Stimulated activated CD4-positive, alpha-beta T cell treated with anti-CD3 and anti-CD28 coated beads, Interleukin-12 subunit alpha, Interleukin-12 subunit beta, amount 100 ng/mL, for 24 hours (primary cell): ENCODE measurements at places on chromosomes 11 and 22.

DNA sequence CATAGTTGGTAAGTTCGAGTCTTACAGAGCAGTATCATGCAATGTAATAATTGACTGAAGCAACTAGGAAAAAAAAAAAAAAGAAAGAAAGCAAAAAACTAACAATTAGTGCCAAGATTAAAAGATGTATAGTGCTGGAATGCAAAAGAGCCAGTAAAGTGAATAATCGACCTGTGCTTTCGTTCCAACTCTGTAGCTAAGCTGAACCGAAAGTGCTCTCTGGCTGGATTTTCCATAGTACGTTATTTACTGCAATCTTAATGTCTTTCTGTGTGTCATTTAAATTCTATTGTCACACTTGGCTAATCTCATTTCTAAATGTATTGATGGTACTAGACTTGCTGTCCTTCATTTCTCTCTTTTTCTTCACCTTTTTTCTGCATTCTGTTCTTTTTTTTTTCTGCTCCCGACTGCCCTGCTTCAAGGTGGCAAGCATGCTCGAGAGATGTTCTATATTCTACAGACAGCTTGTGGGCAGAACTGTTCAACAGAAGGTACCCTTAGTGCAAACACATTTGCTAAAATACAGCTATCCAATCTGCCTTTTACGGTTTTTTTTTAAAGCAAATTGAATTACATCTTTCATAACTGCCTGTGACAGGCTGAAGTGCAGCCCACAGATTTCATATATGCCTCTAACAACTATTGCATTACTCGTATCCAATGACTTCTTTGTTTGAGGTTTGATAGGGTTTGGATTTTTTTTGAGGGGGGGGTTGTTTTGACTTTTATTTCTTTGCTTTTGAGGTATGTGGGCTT is 204.2 kb upstream of the MTNR1B start:
- DNase-seq, result no peak

DNA sequence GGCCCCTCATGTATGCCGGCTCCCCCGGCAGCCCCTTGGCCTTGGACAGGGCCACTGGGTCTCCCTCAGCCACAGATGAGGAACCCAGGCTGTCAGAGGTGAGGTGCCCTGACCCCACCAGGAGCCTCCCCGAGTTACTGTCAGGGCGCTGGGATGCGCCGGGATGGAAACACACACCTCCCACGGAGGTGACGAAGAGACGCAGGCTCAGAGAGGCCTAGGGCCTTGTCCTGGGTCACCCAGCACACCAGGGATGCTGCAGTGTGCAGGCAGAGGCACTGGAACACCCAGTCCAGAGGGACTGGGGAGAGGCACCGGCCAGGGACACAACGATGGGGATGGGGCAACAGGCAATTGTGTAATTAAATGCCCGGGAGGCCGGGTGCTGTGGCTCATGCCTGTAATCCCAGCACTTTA is 81.2 kb upstream of the PRR5 start:
- no peak for DNase-seq

GRCh38 chr11:20374741-20375300 is 11.3 kb downstream of the HTATIP2 start:
- no peak for DNase-seq

GRCh38 chr11:85109141-85109540 is 518.0 kb downstream of the DLG2 start:
- DNase-seq, result no peak

GRCh38 chr11:69644962-69645675 is 4.2 kb downstream of the CCND1 start:
- no peak for DNase-seq

DNA sequence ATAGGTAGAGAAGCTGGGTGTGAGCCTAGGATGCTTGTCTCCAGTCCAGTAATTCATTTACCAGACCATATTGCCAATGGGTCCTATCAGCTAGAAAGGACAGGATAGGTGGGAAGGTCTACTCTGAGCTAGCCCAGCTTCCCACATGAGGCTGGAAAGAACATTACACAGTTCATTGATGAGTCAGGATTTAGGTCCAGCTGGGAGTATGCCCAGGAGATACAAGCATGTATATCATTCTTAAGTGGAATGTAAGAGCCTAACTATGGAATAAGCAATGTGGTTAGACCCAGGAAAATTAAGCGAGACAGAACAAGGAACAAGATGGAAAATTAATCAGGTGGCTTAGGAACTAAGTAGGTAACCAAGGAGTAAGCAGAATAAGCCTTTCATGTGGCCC is 59.0 kb upstream of the TBCEL start:
- DNase-seq, result no peak

DNA sequence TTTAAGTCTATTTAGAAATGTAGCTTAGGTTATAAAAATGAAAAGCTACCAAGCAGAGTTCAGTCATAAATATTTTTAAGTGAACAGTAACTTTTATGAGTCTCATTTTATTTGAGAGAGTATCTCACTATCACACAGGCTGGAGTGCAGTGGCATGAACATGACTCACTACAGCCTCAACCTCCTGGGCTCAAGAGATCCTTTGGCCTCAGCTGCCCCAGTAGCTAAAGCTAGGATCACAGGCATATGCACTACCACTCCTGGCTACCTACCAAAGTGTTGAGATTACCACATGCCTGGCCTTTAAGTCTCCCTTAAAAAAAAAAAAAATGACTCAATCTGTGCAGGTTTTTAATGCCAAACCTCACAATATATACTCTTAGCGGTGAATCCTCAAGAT is 34.7 kb upstream of the CLNS1A start:
- no peak for DNase-seq

- DNase-seq, result peak; percentile 69
Measured at GRCh38 chr11:44596525-44597276, 31.2 kb downstream of the CD82 start.

- no peak for DNase-seq
Measured at GRCh38 chr11:63680834-63681320, 423 bp upstream of the RTN3 start.

DNA sequence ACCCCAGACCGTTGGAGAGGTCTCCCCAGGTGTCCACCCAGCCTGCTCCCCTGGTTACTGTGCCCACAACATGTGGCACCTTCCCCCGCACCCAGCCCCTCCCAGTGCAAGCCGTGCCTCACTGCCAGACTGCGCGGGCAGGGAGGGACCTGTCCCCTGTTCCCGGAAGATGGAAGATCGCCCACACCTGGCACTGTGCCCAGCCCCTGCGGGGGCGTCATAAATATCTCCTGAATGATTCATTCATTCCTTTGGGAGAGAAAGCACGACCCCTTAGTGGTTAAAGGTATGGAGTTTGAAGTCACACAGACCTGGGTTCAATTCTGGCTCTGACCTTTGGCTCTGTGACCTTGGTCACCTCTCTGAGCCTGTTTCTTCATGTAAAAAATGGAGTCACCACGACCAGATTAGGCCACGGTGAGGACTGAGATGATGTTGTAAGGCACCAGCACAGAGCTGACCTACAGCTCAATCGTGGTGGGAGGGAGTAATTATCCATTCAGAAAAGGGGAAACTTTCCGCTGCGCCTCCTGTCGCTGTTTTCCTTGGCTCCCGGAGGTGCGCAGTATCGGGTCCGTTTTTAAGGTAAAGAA is 497 bp upstream of the SYT12 start:
- DNase-seq, result no peak

GRCh38 chr11:117220568-117220967 is 11.3 kb downstream of the PCSK7 start:
- DNase-seq, result no peak

GRCh38 chr11:6755303-6755952 is 16.3 kb downstream of the OR2AG2 start:
- no peak for DNase-seq

- DNase-seq, result no peak
Measured at GRCh38 chr22:37148742-37149665, 712 bp downstream of the IL2RB start.

DNA sequence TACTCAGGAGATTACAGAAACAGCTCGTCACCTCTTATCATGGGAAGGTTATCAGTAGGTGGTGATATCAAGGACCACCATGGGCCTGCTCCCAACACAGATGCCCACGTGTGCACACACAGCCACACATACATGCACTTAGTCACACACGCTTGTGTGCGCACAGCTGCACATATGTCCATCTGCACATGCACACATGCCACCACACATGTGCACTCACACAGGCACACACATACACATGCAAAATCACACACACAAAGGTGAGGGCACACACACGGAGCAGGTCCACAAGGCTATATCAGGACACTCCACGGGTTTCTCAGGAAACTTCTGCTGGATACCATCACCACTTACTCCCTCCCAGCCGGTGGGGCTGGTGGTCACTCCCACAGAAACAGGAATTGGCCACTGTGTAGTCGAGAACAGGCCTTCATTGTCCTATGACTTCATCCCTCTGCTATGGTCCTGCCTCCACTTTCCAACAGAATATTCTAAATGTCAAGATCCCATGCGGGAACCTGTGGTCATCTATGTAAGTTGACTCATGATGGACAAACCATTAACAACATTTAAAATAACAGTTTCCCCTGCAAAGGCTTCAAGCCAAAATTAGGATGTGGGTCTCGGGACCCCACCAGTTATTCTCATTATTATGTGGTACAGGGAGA is 2.2 kb downstream of the C11orf24 start:
- DNase-seq, result no peak

DNA sequence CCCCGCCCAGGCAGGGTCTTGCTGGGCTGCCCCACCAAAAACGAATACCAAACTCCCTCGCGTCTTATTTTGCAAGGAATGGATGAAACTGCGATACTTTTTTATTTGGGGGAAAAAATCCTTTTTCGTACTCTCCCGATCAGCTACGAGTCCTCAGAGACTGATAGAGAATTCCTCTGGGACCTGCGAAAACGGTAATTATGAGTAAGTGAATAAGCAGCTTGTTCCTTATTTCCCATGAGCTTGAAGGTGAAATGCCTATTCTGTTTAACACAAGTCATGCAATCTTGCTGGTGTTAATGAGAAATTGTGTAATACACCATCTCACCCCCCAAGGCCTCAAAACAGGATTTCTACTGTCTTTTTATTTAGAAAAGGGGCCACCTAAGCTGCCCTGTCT is 5.5 kb downstream of the GRK3 start:
- DNase-seq, result no peak

GRCh38 chr11:38884145-38884865 is 2286.3 kb upstream of the RAG2 start:
- DNase-seq, result no peak

- DNase-seq, result no peak
Measured at GRCh38 chr22:43325176-43325575, 18.0 kb downstream of the SCUBE1 start.

DNA sequence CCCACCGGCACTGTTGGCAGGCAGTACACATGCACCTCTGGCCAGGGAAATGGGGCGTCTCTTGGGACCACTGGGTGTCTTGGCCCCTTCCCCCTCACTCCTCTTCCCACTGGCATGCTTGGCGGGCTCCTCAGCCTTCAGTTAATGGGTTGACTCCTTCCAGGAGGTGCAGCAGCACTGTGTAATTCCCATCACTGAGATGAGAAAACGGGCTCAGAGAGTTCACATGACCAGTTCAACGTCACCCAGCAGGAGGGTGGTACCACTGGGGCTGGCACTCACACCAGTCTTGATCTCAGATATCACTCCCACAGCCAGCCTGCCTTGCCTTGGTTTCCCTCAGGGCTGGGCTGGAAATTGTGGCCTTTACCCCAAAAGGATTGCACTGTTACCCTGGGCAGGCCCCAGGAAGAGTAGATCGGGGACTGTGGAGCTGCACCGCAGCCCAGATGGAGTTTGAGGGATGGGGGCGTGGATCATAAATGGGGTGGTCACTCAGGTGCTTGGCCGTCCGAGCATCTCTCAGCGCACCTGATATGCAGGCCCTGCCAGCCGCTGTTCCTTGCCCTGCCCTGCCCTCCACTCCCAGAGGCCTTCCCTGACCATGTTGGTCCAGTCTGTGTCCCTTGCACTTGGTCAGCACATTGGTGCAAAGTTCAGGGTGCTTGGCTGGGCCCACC is 16.9 kb downstream of the CAPN5 start:
- no peak for DNase-seq

GRCh38 chr11:48683226-48683720 is 194.7 kb downstream of the OR4A47 start:
- no peak for DNase-seq

DNA sequence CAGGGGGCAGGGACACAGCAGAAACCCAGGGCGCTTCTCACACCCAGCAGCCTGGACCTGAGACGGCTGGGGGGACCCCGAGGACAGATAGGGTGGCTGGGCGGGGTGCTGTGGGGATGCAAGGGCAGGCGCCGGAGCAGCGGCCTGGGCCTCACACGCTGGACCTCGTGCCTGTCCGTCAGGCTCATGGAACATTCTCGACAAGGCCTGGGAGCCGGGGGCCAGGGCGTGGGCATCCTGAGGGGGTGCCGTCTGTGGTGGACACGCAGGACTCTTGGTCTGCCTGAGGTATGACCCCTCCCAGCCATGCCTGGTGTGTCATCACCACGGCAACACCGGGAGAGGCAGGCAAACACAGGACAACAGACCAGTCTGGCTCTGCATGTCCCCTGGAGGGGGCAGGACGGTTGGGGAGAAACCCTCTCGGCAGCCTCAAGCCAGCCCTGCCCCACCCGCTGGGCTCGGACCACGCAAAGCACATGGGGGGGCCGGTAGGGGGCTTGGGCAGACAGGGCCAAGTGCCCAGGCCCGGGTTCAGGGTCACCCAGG is 21.4 kb downstream of the MRPL23 start:
- no peak for DNase-seq

DNA sequence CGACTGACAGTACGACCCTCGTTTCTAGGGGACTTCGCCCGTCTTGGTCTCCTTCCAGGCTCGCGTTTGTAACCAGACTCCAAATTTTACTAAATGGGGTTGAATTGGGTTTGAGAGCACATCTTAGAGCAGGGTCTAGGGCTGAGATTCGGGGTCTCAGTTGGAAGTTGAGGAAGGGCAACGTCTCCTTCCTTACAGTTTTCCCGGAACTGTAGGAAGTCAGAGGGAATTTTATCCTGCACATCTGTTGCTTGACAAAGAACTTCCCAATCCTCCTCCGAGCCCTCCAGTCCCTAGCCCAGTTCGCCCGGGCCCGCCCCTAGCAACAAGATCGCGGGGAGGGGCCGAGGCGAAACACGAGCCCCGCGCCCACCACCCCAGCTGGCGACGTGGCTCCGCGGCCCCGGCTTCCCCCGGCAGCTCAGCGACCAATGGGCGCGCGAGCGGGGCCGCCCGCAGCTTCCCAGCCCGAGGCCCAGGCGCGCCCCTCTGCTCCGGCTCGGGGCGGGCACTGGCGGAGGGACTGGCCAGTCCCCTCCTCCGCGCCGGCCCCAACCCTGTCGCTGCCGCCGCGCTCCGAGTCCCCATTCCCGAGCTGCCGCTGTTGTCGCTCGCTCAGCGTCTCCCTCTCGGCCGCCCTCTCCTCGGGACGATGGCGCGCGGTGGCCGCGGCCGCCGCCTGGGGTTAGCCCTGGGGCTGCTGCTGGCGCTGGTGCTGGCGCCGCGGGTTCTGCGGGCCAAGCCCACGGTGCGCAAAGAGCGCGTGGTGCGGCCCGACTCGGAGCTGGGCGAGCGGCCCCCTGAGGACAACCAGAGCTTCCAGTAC is at the start of gene RCN1:
TSS of gene RCN1 (plus strand) at position 530 of the 826 bp plus-strand sequence. CDS start at position 653, 123 bp downstream.
- DNase-seq, result peak; percentile 35

- peak; percentile 79 for DNase-seq
Measured at GRCh38 chr11:2268729-2269600, 1.4 kb downstream of the ASCL2 start.
